ENCODE measurements at places on chromosomes 12 and 14.

- no peak for DNase-seq
Measured at GRCh38 chr12:71704920-71705319, 19.0 kb downstream of the TMEM19 start.

GRCh38 chr14:95555053-95555452 is 20.2 kb downstream of the GLRX5 start:
- DNase-seq = no peak

DNA sequence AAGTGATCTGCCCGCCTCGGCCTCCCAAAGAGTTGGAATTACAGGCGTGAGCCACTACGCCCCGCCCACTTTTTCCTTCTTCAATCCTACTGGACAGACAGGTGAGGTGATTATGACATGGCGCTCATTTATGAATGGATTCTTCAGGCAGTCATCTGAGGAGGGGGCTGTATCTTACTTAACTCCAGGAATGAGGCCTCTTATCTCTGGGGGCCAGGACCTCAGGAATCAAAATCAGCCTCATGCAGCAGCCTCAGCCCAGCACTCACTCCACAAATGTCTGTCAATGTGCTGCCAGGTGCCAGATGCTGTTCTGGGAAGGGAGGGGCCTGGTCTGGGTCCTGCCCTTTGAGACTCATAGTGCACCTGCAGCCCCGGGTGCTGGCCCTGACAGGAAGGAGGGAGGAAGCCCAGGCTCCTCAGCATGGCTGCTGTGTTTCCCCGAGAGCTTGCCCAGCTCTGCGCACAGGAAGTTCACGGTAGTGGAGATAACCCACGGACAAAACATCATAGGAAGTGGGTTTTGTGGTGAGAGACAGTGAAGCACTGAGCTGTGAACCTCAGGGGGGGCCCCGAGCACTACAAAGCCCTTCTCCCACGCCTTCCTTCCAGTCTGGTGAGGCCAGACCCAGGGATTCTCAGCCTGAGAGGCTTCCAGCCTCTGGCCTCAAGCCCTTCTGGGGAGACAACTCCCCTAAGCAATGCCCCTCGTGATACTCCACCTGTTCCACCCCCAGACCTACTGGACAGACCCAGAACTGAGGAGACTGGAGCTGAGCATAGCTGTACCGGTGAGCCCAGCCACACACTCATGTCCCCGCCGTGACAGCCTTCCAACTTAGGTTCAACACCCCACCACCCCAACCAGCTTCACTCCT is 22.3 kb downstream of the GALNT6 start:
- no peak for DNase-seq

DNA sequence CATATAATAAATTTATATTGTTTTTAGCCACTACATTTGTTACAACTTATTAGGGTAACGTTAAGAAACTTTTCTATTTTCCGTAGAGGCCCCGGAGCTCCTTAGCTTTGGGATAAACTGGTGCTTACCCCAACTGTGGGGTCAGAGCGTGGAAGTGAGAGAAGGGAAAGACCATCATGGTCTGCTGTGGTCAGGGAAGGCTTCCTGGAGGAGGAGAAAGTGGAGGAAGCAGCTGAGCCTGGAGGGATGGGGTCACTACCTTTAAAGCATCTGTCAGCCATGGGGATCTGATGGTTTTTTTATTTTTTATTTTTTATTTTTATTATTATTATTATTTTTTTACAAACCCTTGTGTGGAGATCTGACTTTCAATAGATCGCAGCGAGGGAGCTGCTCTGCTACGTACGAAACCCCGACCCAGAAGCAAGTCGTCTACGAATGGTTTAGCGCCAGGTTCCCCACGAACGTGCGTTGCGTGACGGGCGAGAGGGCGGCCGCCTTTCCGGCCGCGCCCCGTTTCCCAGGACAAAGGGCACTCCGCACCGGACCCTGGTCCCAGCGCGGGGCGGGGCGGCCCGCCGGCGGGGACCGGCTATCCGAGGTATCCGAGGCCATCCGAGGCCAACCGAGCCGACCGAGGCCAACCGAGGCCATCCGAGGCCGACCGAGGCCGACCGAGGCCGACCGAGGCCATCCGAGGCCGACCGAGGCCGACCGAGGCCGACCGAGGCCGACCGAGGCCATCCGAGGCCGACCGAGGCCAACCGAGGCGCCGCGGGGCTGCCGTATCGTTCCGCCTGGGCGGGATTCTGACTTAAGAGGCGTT is 1101.2 kb upstream of the TMEM132C start:
- DNase-seq = no peak

- no peak for DNase-seq
Measured at GRCh38 chr14:77547512-77548180, 49.0 kb upstream of the ISM2 start.

DNA sequence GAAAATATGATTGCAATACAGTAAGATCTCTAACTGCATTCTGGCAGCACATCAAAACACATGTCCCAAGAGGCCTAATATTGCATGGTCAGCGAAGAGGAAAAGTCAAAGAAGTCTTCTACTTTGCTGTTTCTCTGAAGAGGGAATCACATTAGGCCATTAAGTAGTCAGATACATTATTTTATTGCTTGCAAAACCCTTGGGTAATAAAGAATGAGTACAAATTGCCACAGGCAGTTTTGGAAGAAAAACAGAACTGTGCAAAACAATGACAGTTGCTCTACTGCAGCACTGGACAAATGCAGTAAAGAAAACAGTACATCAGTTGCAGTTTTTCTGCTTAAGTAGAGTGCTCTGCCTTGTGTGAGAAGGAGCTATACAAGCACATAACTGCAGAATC is 211.9 kb downstream of the MED13L start:
- no peak for DNase-seq

DNA sequence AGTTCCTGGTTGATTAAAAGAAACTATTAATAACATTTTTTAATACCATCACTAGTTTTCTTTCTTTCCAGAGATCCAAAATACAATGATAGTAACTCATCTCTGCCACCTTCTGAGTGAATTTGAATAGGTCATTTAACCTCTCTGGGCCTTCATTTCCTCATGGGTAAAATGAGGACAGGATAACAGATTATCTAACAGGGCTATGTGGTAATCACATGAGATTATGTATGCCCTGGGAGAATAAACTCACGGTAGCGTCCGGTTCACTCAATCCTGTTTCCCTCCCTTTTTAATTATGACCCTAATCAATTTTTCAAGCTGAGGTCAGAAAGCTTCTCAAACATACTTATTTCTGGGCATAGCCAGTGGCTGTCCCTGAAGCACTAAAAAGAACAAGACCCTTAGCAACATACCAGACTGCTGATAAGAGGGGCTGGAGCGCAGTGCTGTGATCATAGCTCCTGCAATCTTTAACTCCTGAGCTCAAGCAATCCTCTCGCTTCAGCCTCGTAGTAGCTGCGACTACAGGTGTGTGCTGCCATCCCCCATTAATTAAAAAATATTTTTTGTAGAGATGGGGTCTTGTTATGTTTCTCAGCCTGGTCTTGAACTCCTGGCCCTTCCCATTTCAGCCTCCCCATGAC is 24.2 kb downstream of the ATXN2 start:
- DNase-seq = no peak

GRCh38 chr12:128973883-128974681 is 120.8 kb downstream of the GLT1D1 start:
- no peak for DNase-seq

GRCh38 chr14:87940382-87940781 is 52.6 kb downstream of the GALC start:
- DNase-seq = no peak

GRCh38 chr14:102139286-102140026 is at the start of gene WDR20:
Gene WDR20, plus strand, starts transcription at chr14:102139897. Its CDS starts 27 bp downstream, at chr14:102139924.
- peak; percentile 96 for DNase-seq

GRCh38 chr14:100652744-100653143 is 65.5 kb upstream of the BEGAIN start:
- DNase-seq = no peak

- no peak for DNase-seq
Measured at GRCh38 chr14:74586681-74587362, 25.2 kb downstream of the LTBP2 start.

DNA sequence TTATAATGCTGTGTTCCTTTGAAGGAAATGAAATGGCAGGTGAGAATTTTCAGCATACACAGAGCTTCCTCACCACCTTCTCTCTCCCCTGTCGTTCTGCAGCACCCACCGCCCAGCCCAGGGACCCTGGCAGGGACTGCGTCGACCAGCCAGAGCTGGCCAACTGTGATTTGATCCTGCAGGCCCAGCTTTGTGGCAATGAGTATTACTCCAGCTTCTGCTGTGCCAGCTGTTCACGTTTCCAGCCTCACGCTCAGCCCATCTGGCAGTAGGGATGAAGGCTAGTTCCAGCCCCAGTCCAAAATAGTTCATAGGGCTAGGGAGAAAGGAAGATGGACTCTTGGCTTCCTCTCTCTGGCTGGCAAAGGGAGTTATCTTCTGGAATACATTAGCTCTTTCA is 35.1 kb downstream of the PAPLN start:
- DNase-seq = no peak

DNA sequence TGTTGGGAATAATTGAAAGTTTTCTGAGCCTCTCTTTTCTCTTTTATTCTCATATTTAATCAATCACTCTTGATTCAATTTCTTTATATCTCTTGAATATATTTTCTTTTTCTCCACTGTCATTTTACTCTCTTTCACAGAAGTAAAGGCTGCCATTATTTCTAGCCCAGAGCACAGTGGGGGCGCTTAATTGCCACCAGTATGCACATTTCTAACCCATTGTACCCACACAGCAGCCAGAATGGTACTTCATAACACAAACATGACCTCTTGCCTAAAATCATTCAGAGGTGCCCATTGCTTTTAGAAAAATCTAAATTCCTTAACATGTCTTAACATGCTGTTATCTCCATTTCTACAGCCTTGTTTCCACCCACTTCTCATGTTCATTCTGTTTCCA is 190.2 kb upstream of the LMO3 start:
- no peak for DNase-seq

- DNase-seq = no peak
Measured at GRCh38 chr12:116320791-116321217, 43.3 kb upstream of the MED13L start.

DNA sequence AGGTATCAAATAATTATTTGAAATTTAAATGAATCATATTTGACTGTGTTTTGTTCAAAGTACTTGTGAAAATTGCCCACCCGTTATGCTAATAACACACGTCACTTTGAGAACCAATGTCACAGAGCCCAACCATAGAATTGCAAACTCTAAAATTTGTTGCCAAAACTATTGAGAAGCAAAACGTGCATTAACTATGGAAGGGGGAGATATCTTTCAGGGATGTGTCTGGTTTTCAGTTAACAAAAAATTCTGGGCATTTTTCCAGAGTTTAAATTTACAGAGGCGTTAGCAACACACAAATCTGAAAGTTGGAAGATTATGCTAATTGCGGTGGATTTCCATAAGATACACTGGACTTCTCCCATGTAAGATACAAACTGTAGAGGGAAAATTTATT is 371.8 kb upstream of the E2F7 start:
- DNase-seq = no peak

DNA sequence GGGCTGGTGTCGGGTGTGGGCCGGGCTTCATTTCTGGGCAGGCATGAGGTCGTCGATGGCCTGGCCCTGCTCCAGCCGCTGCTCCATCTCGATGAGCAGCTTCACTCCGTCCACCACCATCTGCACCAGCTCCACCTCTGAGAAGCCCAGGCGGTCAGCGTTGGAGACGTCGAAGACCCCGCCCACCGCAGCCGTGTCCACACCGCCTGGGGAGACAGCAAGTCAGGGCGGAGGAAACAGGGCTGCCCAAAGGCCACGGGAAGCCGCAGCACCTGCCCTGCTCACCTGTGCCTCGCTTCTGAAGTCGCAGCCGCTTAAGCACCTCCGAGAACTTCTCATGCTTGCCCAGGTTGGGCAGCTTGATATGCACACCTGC is 2.8 kb downstream of the CKB start:
- DNase-seq = no peak

GRCh38 chr12:32535288-32535999 is 136.1 kb downstream of the FGD4 start:
- no peak for DNase-seq

GRCh38 chr14:86533834-86534233 is 1003.9 kb downstream of the FLRT2 start:
- no peak for DNase-seq

DNA sequence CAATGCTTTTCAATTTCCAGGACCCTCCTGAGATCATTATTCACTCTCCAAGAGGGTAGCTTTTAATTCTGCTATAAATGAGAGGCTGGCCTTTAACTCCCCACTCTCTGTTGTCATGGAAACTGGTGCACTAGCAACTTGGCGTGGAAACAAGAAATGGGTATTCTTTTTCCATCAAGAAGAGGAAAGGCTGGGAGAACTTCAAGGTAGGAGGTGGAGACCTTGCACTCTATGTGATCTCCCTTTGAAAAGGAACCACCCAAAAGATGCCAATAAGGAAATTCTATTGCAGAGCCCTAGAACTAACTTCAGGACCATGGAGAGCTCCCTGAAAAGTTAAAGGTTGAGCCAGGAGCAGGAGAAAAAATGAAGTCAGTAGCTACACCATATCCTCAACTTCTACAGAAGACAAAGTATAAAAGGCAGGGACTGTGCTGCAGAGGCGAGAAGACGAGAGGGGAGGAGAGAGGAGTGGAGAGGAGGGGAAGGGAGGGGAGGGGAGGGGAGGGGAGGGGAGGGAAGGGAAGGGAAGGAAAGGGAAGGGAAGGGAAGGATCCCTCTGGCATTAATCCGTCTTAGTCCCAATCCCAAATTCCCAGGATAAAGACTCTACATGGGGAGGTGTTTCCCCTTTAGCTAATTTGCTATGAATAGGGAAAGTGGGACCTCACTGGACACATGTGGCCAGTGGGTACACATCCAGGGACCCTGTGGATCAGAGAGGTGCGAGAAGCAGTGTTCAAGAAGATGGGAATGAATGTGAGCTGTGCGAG is 46.7 kb upstream of the FICD start:
- peak; percentile 57 for DNase-seq

GRCh38 chr14:34218881-34219280 is 243.2 kb downstream of the SPTSSA start:
- no peak for DNase-seq

GRCh38 chr12:71787580-71787979 is 32.9 kb downstream of the RAB21 start:
- DNase-seq = no peak

GRCh38 chr14:99320105-99320572 is 48.1 kb upstream of the BCL11B start:
- peak; percentile 43 for DNase-seq

GRCh38 chr12:130530429-130530828 is 185.7 kb downstream of the RIMBP2 start:
- no peak for DNase-seq

DNA sequence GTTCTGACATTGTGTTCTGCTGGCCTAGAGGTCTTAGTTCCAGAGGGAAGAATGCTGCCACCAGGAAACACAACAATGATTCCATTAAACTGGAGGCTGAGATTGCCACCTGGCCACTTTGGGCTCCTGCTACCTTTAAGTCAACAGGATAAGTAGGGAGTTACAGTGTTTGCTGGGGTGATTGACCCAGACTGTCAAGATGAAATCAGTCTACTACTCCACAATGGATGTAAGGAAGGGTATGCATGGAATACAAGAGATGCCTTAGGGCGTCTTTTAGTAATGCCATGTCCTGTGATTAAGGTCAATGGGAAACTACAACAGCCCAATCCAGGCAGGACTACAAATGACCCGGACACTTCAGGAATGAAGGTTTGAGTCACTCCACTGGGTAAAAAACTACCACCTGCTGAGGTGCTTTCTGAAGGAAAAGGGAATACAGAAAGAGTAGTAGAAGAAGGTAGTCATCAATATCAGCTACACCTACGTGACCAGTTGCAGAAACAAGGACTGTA is 852.6 kb downstream of the LRFN5 start:
- DNase-seq = no peak
